ENCODE measurements at places on chromosomes 12 and 14. TPM values are rescaled to one million over a fixed set of nuclear protein-coding genes. Genes with fewer than 3 reads are reported as not detected.

The SDR9C7 gene
- total RNA-seq: not detected

The NEUROD4 gene
- not detected for total RNA-seq

The SLC25A3 gene
- 691 TPM for total RNA-seq

The B4GALNT3 gene
- total RNA-seq: 0.75 TPM

The RTN1 gene
- not detected for total RNA-seq

The CIDEB gene
- total RNA-seq: 0.12 TPM

The HPD gene
- total RNA-seq: 1.5 TPM

The LPAR5 gene
- 0.85 TPM for total RNA-seq

The SERPINA12 gene
- not detected for total RNA-seq

The CCT2 gene
- total RNA-seq: 295 TPM

The TAC3 gene
- not detected for total RNA-seq

The RNASE1 gene
- 0.33 TPM for total RNA-seq

The ASCL1 gene
- total RNA-seq: not detected

The SYCP3 gene
- total RNA-seq: not detected

The DCN gene
- total RNA-seq: not detected

The OTOGL gene
- not detected for total RNA-seq

The SRSF5 gene
- 369 TPM for total RNA-seq

The LMNTD1 gene
- not detected for total RNA-seq

The OR4L1 gene
- total RNA-seq: not detected

The ADSS1 gene
- total RNA-seq: 7.1 TPM

The GSC gene
- total RNA-seq: 0.58 TPM

The BLOC1S1 gene
- 115 TPM for total RNA-seq

The POTEM gene
- total RNA-seq: not detected

The RHOJ gene
- not detected for total RNA-seq

The PAX9 gene
- 2.8 TPM for total RNA-seq

The LBHD2 gene
- total RNA-seq: 0.50 TPM

The NRXN3 gene
- total RNA-seq: 1.0 TPM

The NTN4 gene
- total RNA-seq: 50.9 TPM

The FGF6 gene
- total RNA-seq: not detected

The PLEKHD1 gene
- not detected for total RNA-seq

The ALX1 gene
- total RNA-seq: 5.3 TPM

The ST8SIA1 gene
- not detected for total RNA-seq

The BRAP gene
- total RNA-seq: 11.2 TPM

All from A549 treated with ZK216348 at 1 μM for 4 hours (cell line).